ENCODE measurements at places on chromosomes 6 and 20.

- no peak for DNase-seq
Measured at GRCh38 chr20:21453690-21454089, 56.4 kb upstream of the NKX2-4 start.

- peak; percentile 73 for DNase-seq
Measured at GRCh38 chr6:132357120-132357519, 44.2 kb downstream of the MOXD1 start.

DNA sequence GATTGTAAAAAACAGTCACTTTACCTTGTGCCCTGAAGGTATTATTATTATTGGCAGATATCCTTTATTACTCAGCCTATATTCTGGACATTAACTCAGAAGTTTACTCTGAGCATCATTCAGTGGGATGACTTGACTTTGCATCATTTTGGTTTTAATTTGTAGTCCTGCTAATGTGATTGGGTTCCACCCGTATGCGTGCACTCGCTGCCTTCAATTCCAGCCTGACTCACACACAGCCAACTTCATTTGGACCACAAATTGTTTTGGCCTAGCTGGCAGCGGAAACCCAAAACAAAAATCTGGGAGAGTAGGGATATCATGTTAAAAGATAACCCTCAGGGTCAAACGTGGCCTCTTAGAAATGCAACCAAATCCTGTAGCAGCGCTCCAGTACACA is 704.4 kb upstream of the SLC35B3 start:
- no peak for DNase-seq

DNA sequence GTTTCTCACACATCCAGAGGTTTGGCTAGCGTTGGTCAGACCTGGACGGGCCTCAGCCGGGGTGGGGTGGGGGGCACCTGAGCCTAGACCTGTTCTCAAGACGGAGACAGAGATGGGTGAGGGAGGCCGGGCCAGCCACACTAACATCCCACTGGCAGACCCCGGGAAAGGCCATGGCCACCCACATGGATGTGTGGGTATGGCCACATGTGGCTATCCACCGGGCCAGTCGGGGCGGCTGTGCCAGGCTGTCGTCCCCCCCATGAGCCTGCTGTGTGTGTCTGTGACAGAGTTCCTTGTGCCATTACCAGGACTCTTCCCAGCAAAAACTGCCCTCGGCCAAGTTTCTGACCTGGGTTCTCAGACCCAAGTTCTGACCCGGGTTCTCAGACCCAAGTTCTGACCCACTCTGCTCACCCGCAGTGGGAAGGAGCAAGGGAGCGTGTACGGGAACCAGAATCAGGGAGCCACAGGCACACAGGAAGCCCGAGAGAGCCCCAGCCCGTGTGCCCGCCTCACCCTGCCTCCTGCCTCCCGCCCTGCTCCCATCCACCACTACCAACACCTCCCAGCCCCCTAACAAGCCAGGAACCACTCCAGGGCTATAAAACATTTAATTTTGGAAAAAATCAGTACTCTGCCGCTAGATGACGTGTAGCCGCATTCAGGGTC is 255.5 kb downstream of the TAF4 start:
- no peak for DNase-seq

DNA sequence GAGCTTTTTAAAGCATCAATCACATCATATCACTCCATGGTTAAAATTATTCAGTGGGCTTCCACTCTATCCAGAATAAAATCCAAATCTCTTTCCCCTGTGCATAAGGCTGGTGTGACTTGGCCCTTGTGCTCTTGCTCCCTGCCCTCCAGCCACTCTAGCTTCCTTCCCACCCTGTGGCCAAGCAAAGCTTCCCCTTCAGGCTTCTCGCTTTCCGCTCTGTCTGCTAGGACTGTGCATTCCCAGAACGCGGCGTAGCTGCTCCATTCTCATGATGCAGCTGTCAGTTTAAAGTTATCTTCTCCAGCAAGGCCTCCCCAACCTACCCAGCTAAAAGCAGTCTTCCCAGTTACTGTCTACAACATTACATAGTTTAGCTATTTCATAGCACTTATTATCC is 19.4 kb upstream of the KCNK16 start:
- no peak for DNase-seq
